T-cell (primary cell): ENCODE measurements at places on chromosomes 2 and 18. TPM values are rescaled to one million over a fixed set of nuclear protein-coding genes. Genes with fewer than 3 reads are reported as not detected.

Gene EVX2
- not detected for total RNA-seq

Gene NEU4
- 0.26 TPM for total RNA-seq

Gene AOX1
- total RNA-seq = 1.4 TPM

Gene ZNF385B
- total RNA-seq = not detected

GRCh38 chr18:77047803-77048419 is 84.7 kb downstream of the MBP start:
- no peak for DNase-seq

GRCh38 chr2:55590810-55591440 is 26.5 kb downstream of the PPP4R3B start:
- DNase-seq = no peak

- DNase-seq = no peak
Observed at GRCh38 chr2:119703526-119703925, 24.5 kb downstream of the TMEM177 start.

DNA sequence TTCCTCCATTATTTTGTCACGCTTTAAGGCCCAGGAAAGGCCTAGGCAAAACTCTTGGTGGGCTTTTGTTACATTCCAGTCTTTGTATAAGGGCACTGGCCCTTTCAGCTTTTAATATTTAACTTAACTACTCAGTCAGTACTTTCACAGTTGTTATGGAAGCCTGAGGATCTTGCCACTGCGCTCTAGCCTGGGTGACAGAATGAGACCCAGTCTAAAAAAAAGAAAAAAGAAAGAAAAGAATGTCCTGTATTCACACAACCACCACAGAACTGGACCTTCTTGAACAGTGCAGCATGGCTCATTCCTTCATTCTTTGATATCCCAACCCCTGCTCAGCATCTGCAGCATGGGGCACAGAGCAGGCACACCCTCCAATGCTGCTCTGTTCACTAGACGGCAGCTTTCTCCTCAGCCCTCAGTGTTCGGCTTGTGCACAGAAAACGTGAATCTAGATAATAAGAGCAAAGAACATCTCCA is 93.4 kb upstream of the MSH2 start:
- DNase-seq = no peak

DNA sequence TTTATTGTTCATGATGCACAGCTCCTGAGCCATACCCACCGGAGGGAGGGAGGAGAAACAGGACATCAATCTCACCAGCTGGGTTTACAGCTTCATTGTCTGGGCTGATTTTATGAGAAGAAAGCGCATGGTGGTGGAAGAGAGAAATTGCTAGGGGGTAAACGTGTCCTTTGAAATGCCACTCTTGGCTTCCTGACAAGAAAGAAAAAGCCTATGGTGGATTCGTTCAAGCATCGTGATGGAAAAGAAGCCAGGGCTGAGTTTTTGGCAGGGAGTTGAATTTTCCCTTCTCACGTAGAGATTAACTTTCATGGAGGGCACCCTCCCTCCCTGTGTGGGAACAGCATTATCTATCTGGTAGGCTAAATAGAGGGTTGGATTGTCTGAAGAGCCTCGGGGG is 502.0 kb downstream of the SLC4A3 start:
- DNase-seq = no peak

GRCh38 chr2:173989884-173990215 is 24.7 kb upstream of the SP3 start:
- no peak for DNase-seq

DNA sequence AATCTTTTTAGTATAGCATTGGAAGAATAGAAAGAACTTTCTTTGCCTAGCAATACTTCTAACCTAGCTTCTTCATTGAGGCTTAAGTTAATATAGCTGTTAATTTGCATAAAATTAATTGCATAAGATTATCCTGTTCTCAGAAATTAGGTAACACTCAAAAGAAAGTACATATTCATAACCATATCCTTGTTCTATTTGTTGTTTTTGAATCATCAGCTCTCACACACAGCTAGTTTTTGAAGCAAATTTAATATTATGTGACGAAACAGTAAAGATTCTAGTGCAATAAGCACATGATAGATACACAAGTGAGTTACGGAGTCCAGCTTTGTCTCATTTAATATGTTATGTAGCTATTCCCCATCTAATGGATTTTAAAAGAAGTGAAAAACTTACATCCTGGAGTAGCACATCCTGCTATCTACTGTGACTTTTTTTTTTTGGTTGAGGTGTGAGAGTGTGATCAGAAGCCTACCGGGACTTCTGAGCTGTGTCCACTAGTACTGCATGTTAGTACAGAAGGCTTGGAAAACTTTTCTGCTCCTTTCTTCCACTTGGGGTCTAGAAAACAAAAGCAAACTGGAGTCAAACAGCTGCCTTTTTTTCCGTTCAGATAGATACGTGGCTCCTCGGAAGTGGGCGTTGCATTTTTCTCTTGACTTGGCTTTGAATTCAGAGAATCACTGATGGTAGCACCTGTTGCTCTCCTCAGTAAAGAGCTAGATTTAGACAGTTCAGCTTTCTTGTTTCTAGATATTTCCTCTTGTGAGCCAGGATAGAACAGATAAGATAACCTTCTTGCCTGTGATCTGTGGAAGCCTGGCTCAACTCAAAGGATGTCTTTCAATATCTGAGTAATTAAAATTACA is 27.2 kb downstream of the KDM3A start:
- DNase-seq = no peak

- DNase-seq = no peak
Observed at GRCh38 chr18:48300463-48300961, 108.7 kb downstream of the ZBTB7C start.
